ENCODE measurements at places on chromosomes 16 and 17. TPM values are rescaled to one million over a fixed set of nuclear protein-coding genes. Genes with fewer than 3 reads are reported as not detected.

Gene DNAJC7
- 69.3 TPM for polyA plus RNA-seq

Gene AANAT
- not detected for polyA plus RNA-seq

Gene NLRC3
- polyA plus RNA-seq, result 0.11 TPM

Gene ABI3
- polyA plus RNA-seq, result not detected

Gene MYLK3
- not detected for polyA plus RNA-seq

Gene MGAT5B
- not detected for polyA plus RNA-seq

Gene TP53TG3B
- polyA plus RNA-seq, result not detected

Gene P3H4
- 96.9 TPM for polyA plus RNA-seq

Gene UBE2G1
- 55.8 TPM for polyA plus RNA-seq

Gene CAMKK1
- 4.0 TPM for polyA plus RNA-seq

Gene TSPAN10
- 3.4 TPM for polyA plus RNA-seq

Gene PARD6A
- polyA plus RNA-seq, result 0.70 TPM

Gene TEX14
- 0.15 TPM for polyA plus RNA-seq

Gene KRT24
- polyA plus RNA-seq, result not detected

Gene DHX58
- polyA plus RNA-seq, result 1.6 TPM

Gene ABCA5
- 9.4 TPM for polyA plus RNA-seq

Gene CISD3
- 49.9 TPM for polyA plus RNA-seq

Gene SRCIN1
- not detected for polyA plus RNA-seq

Gene TLCD3B
- 0.13 TPM for polyA plus RNA-seq

Gene HASPIN
- 1.1 TPM for polyA plus RNA-seq

Gene TEX19
- polyA plus RNA-seq, result not detected

Gene KRTAP1-3
- not detected for polyA plus RNA-seq

Gene KCNH4
- not detected for polyA plus RNA-seq

Gene FAHD1
- polyA plus RNA-seq, result 39.7 TPM

Gene MRM1
- 2.8 TPM for polyA plus RNA-seq

Gene SLC16A13
- 0.87 TPM for polyA plus RNA-seq

Measured in GM23248 (cell line).